ENCODE measurements at places on chromosomes 12 and 14.

DNA sequence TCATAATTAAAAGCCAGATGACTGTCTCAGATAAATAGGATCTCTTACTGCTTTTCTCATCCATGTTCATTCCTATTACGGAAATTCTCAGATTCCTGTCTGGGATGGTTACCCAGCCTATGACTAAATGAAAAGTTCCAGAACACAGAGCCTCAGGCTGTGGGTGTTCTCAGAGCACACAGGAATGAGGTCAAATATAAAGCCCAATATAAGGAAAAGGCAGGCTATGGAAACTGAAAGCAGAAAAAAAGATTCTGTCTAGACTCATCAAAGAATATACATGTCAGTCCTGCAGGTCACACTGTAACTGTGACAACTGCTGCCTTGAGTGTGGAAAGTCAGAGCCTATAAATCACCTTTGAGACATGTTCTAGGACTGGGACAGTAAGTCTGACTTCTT is 64.3 kb downstream of the DCAF5 start:
- DNase-seq: no peak

DNA sequence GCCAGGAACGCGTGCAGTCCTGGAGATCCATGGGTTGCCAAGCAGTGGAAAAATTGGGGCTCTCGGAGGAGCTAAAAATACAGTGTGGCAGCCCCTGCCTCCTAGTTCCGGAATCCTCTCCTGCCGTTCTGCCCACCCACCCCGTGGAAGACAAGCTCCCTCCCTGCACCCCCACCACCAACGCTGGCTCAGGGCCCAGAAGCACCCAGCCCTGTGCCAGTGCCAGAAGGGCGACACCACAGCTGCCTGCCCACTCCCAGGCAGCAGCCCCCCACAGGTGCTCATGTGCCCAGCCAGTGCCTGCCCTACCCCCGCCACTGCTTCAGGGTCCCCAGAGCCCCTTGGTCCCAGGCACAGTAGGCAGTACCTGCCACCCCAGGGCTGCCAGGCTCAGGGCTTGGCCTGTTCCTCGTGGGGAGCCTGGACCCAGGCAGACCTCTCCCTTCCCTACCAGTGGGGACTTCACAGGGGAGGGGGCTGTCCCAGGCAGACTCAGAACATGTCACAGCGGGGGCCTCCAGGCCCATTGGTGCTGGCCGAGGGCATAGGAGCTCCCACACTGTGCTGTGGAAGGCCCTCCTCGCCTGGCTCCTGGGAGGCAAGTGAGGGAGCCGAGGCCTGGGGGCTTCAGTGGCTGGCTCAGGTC is 7.4 kb downstream of the INF2 start:
- no peak for DNase-seq

DNA sequence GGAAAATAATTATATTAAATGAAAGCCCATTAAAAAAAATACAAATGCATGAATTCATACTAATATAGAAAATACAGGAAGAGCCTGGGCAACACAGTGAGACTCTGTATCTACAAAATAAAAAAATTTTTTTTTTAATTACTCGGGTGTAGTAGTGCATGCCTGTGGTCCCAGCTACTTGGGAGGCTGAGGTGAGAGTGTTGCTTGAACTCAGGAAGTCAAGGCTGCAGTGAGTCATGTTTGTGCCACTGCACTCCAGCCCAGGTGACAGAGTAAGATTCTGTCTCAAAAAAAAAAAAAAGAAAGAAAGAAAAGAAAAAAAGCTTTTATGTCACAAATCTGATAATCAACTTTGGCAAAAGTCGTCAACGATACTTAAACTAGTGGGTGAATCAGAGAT is 80.6 kb upstream of the PLEKHA5 start:
- peak; percentile 6 for DNase-seq

DNA sequence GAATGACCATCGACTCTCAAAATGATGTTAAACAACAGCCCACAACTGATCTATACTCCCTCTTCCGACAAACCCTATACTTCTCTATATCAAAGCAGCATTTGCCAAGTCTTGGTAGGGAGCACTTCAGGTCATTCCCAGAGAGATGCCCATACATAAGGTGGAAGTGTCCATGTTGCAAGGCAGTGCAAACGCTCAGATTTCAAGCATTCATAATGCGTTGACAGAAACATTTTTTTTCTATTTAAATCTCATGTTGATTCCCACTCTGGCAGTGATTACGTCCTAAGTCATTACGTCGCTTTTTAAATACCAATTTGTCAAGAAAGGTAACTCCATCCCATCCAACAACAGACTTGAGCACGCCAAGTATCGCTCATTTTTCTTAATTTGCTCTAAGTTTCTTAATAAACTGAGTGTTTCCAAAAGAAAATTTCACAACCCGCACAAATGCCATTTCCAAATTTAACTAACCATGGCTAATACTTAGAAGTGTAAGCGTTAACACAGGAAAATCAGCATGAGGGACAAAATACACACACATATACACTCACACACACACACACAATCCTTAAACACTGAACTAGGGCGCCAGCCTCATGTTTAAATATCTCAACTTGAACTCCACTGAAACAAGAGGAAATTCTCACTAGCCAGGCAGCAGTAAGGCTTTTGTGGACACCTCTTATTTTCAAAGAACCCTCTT is 1.1 kb downstream of the GXYLT1 start:
- DNase-seq: no peak

GRCh38 chr14:65224799-65225198 is 122.5 kb upstream of the MAX start:
- DNase-seq: peak; percentile 24

DNA sequence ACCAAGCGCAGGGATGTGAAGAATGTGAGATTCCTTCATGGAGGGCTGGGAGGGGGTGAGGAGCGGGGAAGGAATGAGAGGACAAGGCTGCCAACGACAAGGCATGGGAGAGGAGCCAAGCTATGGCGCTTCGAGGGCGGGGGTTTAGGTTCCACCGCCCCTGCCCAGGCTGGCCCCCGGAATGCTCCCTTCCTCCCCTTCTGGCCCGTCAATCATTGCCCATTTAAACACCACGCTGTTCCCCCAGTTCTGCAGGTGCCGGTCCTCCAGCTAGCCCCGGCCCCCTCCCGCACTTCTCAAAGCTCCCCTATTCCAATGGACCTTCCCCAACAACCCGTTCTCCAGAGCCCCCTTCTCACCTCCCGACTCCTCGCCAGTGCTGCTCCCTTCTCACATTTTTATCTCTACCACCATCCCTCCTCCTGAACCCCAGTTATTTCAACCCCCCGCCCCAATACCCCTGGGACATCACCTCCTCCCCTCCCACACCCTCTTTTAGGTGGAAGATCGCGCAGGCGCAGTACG is 428 bp downstream of the RNF41 start:
- DNase-seq: no peak

DNA sequence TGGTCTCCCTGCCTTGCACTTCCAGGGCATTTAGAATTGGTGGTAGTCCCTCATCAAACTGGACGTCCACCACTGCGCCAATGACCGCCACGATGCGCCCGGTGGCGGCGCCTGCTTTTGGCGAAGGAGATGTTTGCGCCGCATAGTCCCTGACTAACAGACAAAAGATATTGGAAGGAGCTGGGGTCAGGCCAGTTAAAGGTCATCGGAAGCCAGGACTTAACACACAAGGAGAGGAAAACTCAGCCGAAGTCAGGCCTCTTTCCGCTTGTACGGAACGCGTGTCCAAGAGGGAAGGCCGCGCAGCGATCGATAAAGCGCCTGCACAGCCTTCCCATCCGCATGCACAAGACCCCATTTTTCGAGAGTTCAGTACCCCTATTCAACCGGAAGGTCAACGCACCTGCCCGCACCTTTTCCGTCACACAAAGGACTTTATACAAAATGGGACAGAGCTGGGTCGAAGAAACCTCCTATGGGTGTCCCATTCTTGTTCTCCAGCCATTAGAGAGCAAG is 525 bp downstream of the ATP5F1B start:
- DNase-seq: no peak

DNA sequence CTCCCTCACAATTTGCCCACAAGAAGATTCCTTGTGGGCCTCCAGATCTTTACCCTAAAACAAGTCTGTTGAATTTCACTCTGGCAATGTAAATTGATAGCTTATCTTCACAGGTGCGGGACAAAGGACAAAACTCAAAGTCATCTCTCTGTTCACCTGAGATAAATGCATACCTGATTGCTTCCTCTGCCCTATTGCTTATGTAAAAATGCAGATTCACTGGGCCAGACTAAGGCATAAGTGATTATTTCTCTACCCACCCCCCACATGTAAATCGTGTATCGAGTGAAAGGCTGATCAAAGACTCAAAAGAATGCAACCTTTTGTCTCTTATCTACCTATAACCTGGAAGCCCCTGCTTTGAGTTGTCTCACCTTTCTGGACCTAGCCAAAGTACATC is 316.8 kb downstream of the SSPN start:
- DNase-seq: no peak

GRCh38 chr14:74133833-74134481 is 49.2 kb downstream of the LIN52 start:
- no peak for DNase-seq

- no peak for DNase-seq
Measured at GRCh38 chr14:59085207-59085739, 103.2 kb upstream of the DAAM1 start.

- DNase-seq: peak; percentile 21
Measured at GRCh38 chr12:26122681-26123481, 2.0 kb downstream of the BHLHE41 start.

DNA sequence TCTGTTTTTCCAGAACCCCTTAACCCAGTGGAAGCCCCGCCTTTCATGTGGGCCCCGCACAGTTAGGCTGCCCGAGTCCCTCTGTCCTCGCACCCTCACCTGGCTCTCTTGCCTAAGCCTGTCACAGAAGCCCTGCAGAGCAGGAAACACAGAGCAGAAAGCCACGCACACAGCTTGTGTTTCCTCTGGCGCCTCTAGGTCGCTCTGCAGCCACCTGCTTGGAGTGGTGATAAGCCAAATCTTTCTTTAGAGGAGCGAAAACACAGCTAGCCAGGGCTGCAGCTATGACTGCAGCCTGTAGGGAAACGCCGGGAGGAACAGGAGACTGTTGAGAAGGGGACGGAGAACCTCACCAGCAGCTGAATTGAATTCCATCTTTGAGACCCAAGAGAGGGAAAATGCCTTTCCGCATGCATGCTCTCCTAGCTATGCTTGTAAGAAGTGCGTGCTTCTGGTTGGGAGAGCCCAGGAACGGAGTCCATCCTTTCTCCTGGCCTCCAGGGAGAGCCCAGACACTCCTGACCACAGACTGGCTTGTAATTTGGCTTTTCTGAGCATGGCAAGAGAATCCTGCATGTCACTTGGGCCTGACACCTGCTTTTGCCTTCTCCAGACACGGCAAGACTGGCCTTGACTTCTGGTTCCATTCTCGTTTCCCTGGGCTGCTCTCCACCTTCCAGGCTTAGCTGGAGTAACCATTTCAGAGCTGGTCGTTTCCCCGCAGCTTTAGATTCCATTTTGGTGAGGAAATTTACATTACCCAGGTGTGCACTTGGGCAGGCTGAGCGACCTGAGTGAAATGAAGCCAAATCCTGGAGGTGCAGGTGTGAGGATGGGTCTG is 301.6 kb downstream of the CACNA1C start:
- no peak for DNase-seq

DNA sequence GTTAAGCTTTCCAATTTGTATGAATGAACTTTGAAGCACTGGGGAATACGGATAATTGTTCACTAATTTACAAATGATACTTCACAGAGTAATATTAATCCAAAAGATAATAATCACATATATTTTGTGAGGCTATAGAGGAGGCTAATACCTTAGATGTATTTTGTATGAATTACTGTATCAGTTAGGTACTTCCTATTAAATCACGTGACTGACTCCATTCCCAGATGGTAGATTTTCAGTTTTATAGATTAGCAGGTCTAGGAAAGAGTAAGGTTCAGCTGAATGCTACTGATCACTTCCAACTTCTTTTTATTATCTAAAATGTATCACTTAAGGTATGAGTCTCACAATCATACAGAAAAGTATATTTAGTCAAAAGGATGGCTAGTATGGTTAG is 133.6 kb downstream of the PDE3A start:
- DNase-seq: no peak

DNA sequence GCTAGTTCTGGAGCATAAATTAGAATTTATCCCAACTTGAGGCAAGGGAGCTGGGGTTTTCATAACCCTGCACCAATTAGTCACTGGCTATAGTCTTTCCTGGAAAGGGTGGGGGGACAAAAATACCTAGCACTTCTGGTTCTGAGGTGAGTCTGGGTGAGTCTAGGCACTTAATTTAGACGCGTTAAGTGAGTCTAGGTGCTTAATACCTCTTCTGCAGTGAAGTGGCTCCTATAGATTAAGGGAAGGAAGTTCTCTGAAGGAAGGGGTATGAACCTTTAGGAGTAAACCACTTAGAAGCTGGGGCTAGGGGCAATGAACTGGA is 251.7 kb downstream of the EFCAB11 start:
- DNase-seq: no peak

- no peak for DNase-seq
Measured at GRCh38 chr12:79857675-79858074, 77.2 kb downstream of the PPP1R12A start.

DNA sequence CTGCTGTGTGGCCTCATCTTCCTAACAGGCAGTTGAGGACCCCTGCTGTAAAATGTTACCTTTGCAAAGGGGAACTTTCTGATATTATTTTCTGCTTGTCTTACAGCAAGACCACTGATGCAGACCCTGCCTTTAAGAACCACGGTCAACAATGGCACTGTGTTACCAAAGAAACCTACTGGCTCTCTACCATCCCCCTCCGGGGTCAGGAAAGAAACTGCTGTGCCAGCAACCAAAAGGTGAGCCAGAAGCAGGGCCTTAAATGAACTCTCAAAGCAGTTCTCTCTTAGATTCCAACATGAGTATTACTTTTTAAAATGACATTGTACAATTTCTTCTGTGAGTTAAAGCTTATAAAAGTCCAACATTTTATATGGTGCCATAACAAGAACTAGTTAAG is 72.2 kb downstream of the EML1 start:
- no peak for DNase-seq

- DNase-seq: no peak
Measured at GRCh38 chr14:52551696-52552062, 626 bp downstream of the TXNDC16 start.

DNA sequence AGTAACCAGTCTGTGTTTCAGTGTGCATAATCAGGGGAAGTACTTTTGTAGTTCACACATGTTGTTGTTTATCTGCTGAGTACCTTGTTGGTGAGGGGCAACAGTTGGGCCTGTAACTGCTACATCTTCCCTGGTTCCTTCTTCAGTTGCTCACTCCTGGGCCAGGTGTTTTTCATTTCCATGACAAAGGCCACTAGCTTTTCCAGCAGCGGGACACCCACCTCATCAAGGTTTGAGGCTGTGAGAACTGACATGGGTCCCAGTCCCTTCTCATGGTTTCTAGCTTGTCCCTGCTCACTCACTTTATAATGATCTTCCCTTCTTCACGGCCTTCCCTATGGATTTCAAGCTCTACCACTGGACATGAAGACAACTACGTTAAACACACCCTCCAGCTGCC is 1.5 kb upstream of the NOXRED1 start:
- DNase-seq: no peak

- no peak for DNase-seq
Measured at GRCh38 chr14:51715742-51716141, 64.0 kb downstream of the FRMD6 start.

- DNase-seq: no peak
Measured at GRCh38 chr12:101165319-101165718, 44.7 kb downstream of the SLC5A8 start.

- DNase-seq: no peak
Measured at GRCh38 chr12:65911321-65911720, 87.0 kb downstream of the HMGA2 start.

All from natural killer cell (primary cell).